Brain microvascular endothelial cell (primary cell): ENCODE measurements at places on chromosomes 11 and 22.

- no peak for DNase-seq
Observed at GRCh38 chr11:19632499-19632834, 80.2 kb upstream of the NAV2 start.

DNA sequence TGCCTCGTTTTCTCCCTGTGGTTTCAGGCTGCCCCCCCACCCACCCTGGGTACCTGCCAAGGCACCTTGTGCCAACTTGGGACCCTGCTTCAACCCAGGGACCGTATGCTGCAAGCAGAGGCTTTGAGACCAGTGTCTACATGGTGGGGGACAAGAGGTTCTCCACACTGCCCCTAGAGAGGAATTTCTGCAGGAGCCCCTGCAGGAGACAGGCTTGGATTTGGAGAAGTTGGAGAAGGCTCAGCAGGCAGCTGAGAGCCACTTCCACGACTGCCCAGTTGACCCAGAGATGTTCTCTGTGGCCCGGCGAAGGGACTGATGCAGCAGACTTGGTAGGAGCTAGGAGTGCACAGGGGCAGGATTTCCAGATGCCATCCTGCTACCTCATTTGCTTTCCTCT lies 20.1 kb upstream of the NNMT start:
- DNase-seq: no peak

- no peak for DNase-seq
Observed at GRCh38 chr11:21567645-21568290, 625.1 kb upstream of the ANO5 start.

DNA sequence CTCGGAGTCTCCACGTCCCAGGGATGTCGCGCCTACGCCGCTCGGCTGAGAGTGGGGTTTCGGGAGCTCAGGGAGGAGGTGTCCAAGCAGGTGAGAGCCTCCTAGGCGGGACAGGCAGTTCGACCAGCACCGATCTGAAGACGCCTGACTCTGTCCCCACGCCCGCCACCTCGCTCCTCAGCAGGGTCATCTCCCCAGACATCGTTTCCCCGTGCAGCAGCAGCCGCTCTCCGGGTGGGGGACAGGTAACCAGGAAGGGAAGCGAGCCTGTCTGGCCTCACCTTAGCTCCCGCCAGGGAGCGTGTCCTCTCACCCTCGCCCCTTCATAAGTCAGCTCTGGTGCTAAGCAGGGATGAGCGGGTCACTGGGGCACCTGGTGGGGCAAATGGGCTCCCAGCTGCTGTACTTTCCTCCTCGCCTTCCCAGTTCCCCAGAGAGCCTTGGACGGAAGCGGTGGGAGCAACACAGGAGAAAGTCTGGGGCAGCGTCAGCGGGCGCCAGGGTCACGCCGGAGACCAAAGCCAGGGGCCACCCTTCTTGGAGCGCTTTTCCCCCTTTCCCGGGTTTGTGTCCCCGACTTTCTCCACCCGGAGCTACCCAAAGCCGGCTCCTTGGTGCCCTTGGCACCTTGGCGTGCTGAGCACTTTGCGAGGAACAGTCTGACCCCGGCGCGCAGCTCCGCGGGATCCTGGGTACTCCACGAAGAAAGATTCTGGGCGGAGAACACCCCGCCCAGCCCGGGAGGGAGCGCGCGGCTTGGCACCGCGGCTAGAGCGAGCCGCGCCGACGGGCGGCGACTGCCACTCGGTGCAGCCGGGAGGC lies 1.6 kb downstream of the SPON1 start:
- DNase-seq: no peak

- DNase-seq: no peak
Observed at GRCh38 chr11:46512261-46512881, 81.5 kb downstream of the AMBRA1 start.

DNA sequence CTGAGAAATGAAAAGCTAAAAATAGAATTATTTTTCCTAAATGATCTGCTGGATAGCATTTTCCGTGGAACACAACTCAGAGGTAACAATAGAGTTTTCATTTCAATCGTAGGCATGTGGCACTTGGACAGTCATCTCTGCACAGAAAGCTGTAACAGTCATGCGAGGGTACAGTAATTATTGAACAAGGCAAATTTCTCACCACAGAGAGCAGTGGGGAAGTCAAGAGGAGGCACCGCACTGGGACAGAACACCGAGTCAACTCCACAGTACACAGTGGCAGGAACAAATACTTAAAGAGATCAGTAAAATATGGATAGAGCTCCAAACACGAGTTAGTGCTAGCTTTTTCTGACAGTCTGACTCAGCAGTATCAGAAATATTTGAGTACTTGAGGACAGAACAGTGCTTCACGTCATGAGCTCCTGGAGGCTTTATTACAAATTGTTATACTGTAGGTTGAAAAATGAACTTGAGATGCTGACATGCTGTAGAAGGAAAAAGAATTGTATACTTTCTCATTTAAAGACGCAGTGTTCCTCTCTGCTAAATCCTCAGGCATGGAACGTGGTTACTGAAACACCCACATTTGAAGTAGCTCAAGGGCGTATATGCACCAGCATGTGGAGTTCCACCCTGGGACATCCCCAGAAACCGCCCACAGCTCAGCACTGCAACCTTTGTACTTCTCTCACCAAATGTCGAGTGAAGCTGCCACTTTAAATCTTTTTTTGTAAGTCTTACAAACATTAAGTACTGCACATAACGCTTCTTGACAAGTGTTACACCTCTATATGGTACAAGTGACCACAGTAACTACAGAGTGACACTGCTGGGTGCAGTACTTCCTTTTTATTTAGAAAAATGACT lies 27.4 kb upstream of the YPEL1 start:
- no peak for DNase-seq

DNA sequence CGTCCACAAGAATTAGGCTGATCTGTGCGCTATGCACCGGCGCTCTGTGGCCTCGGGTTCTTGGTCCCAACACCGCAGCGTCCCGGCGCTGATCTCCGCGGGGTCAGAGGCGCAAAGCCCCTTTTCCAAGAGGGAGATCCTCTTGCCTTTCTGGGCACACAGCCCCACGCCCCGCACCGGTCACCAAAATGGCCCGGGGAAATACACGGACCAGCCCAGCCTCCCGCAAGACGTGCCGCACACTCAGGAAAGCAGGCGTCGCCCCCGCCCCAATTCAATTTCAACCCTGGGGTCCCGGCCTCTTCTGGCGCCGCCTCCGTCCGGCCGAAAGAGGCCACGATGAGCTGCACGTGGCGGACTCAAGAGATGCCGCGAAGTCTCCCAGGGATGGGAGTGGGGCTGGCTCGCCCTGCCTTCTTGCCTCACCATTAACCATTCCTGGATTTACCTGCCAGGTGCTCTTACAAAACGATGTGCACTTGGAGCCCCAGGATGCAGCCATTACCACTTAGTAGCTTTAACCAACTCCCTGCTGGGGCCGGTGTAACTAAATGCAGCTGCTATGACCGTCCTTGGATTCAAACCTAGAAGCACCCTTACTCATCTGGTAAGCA lies 10.5 kb downstream of the PIWIL3 start:
- no peak for DNase-seq

- no peak for DNase-seq
Observed at GRCh38 chr11:73353422-73353821, 22.8 kb upstream of the RELT start.

DNA sequence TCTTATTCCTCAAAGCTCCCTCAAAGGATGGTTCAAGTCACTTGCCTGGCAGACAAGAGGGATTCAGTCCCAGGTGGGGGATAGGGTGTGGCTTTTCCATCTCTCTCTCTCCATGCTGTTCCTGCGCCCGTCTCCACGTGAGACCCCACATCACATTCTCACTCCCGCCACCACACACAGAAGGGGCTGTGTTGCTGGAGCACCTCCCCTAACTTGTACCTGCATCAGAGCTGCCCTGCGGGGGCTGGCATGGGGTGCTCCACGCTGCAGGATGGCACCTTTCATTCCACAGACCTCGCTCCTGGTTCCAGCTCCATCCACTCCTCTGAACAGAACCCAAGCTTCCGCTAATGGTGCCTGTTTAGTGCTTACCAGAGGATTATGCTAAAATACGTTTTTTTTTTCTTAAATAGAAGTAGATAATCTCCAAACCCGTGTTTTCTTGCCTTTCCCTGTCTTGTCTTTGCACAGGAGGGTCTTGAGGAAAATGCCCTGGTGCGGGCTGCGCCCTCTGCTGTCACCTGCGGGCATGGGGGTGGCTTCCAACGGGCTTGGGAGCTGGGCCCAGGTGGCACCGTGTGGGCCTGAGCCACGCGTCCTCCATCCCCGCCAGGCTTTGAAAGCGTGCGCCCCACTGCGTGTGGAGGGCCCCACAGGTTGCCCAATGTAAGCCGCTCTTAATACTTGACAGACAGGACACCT lies 985.6 kb downstream of the BRD1 start:
- no peak for DNase-seq

DNA sequence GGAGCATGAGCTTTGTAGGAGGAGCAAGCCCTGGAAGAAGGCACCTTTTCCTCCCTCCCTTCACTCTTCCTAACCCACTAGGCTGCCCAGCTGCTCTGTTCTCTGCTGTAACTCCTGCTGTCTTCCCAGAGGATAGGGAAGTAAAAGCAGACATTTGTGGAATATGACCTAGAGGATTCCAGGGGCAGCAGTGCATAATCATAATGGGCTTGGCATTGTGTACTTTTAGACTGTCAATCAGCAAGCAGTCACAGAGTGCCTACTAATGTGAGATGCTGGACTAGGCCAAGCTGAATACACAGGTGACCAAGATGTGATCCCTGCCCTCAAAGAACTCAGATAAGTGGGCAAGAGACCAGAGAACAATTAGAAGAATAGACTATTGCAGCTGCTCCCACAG lies 133.0 kb downstream of the NAV2 start:
- no peak for DNase-seq

- no peak for DNase-seq
Observed at GRCh38 chr11:118876286-118876685, 7.4 kb upstream of the CXCR5 start.

GRCh38 chr11:78429209-78429608 lies 11.6 kb upstream of the GAB2 start:
- DNase-seq: no peak

GRCh38 chr11:7673724-7674434 lies 579 bp upstream of the CYB5R2 start:
- no peak for DNase-seq

DNA sequence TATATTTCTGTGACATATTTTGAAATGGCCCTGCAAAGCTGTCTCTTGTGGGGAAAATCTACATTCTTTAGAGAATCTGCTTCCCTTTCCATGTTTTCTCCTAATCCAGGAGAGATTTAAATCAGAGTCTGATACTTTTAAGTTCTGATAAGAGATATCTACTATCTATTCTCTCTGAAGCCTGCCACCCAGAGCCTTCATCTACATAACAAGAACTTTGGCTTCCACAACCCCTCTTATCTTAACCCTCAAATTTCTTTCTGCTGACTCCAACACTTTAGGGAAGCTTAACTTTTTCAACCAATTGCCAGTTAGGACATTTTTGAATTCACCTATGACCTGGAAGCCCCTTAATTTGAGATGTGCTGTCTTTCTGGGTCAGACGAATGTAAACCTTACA lies 965.2 kb downstream of the TBC1D22A start:
- DNase-seq: no peak

DNA sequence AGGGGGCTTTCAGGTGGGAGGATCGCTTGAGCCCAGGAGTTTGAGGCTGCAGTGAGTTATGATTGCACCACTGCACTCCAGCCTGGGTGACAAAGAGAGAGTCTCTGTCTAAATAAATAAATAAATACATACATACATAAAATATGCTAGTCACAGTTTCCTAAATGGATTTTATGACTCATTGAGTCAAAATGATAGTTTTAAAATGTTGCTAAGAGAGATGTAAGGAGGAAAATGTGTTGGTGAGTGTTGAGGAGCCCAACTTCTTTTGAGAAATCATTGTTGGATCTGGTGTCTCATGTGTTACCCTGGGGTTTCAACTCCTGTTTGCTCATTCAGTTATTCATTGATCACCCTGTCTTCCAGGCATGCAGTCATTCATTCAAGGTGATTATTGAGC lies 21.0 kb downstream of the PARVB start:
- DNase-seq: no peak

GRCh38 chr11:59698506-59698905 lies 15.1 kb downstream of the OR10V1 start:
- no peak for DNase-seq

DNA sequence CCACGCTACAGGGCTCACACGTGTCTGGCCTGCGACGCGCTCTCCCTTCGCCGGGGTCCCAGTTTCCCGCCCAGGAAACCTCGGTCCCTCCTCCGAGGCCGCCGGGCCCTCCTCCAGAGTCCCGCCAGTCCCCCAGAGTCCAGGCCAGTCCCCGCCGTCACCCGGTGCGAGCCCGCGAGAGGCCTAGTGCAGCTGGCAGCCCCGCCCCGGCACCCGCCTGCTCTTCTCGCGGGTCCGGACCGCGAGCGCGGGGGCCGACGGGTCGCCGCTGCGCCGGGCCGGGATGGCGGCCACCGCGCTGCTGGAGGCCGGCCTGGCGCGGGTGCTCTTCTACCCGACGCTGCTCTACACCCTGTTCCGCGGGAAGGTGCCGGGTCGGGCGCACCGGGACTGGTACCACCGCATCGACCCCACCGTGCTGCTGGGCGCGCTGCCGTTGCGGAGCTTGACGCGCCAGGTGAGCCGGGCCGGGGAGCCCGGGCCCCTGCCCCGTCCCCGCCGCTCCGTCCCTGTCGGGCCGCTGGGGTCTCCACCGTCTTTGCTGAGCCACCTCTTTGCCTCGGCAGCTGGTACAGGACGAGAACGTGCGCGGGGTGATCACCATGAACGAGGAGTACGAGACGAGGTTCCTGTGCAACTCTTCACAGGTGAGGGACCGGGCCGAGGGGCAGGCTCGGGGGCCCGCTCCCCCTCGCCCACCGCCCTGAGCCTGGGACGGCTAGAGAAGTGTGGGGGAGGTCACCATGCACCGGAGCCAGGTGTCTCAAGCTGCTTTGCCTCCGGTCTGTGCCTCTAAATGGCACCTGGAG lies at the start of gene PTPMT1:
TSS of gene PTPMT1 (plus strand) at position 260 of the 809 bp plus-strand sequence. CDS start at position 284, 24 bp downstream.
- DNase-seq: peak; percentile 58

GRCh38 chr11:20160425-20161229 lies at the start of gene DBX1:
Gene DBX1 (minus strand): TSS chr11:20160475. CDS start chr11:20160324, 151 bp downstream.
- no peak for DNase-seq

GRCh38 chr11:106086850-106087249 lies 9.4 kb downstream of the AASDHPPT start:
- DNase-seq: no peak

- DNase-seq: no peak
Observed at GRCh38 chr11:9736365-9736764, 72.5 kb downstream of the SWAP70 start.

DNA sequence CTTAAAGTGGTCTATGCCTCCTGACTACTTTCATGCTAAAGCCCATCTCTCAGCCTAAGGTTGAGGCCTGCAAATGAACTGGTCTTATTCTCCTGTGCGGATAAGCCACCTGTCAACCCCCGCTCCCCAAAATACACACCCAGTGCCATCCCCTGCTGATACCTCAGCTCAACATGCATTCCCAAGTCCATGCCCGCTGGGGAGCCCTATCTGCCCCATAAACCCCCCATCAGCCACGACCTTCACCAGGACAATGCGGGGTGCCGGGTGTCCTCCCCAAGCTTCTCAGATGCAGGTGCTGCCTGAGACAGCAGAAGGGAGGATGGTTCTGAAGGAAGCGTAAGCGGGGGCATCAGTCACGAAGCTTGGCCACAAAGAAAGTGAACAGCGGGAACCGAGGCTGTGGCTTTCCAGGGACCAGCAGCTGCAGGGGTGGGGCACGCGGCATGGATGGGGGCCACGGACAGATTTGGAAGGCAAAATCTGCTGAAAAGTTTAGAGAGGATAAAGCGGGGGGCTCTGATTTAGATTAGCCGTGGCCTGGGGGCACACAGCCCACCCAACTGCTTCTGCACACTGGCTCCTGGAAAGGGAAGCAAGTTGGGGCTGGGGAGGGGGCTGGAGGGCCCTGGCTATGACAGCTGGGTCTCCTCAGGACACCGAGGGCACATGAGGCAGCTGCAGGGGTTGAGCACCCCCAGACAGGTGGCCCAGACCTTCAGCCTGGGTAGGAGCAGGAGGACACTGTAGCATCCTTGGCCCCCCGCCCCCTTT lies 1391.9 kb downstream of the TBC1D22A start:
- no peak for DNase-seq
